ENCODE measurements at places on chromosomes 11 and 22.
A peak's percentile ranks its signal among the peaks of the same experiment; 100 is the strongest.

DNA sequence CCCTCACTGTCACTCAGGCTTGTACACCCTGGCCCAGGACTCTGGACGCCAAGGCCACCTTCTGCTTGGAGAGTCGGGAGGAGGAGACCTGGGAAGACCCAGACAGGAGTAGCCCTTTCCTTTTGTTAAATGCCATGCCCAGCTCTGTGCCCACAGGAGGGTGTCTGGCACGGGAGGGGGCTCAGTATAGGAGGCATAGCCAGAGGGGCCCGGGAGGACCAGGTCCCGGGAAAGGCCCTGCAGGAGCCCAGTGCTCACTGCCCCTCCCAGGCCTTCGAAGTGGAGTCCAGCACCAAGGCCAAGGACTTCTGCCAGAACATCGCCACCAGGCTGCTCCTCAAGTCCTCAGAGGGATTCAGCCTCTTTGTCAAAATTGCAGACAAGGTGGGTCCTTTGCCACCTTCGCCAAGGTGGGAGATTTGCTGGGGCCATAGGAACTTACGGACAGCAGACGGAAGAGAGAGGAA is 79.0 kb downstream of the MYO7A start:
- no peak for DNase-seq

DNA sequence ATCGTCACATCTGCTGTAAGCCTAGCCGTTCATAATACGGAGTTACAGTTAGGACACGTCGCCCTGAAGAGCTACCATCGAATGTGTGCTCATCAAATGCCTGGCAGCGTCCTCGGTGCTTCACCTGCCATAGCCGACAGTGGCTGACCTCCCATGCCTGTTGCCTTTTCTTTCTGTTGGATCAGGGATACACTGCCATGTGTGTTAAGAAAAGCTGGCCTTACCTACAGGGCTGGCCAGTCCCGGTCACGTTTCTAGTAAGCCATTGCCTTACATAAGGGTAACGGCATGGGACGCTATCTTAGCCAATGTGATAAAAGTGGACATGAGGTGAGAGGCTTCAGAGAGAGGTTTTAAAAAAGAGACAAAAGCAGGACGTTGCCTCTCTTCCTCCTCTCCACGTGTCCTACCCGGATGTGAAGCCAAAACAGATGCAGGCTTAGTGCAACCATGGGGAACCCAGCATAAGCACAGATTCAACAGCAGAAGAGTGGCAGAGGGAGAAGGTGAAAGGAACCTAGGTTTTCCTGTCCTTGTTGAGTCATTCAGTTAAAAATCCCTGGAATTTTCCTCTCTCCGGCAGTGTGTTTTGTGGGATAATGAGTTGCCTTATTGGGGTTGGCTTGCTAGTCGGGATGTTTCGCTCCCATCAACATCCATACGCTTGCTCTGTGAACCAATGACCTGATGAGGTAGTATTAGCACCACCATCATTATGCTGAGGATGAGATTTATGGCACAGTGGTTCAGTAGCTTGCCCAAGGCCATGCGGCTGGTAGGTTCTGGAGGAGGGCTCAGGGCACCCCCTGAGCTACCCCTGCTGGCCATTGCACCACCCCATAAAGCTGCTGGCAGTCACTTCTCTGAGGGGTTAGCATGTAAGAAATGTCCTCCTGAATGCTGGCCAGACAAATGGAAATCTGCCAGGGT is 67.4 kb upstream of the B3GAT1 start:
- no peak for DNase-seq

DNA sequence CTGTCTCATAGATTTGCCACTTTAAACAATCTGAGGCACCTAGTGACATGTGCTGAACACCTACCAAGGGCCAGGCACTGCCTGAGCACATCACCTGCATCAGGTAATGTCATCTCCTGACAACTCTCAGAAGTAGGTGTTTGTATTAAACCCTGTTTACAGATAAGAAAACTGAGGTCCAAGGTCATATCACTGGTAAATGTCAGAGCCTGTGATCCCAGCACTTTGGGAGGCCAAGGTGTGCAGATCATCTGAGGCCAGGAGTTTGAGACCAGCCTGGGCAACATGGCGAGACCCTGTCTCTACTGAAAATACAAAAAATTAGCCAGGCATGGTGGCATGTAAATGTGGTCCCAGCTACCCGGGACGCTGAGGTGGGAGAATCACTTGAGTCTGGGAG is 39.1 kb upstream of the ACCSL start:
- no peak for DNase-seq

DNA sequence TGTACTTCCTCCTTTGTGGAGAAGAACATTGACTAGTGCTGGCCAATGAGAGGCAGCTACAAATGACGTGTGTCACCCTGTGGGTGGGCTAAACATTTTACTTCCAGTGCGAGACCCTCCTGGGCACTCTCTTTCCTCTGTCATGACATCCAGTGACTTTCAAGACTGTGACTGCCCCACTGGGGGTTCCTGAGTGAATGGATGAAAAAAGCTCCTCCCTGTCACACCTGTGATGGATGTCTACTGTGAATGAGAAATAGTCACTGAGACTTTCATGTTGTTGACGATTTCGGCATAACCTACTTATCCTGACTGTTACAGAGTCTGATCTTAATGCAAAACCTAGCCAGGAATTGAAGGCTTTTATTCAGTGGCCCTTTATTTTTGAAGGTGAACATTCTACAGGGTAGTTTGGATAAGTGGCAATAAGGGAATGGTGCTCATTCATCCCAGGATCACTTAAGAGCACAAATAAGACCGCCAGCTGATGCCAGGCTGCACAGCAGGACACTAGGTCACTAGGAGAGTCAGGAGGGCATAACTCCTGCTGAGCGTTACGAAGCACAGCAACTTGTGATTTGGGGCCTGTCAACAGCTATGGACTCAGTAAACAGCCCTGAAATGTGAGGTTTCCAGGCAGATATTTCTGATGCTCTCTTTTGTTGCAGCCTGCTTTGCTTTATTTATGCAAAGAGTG is 636.6 kb downstream of the NTM start:
- no peak for DNase-seq

DNA sequence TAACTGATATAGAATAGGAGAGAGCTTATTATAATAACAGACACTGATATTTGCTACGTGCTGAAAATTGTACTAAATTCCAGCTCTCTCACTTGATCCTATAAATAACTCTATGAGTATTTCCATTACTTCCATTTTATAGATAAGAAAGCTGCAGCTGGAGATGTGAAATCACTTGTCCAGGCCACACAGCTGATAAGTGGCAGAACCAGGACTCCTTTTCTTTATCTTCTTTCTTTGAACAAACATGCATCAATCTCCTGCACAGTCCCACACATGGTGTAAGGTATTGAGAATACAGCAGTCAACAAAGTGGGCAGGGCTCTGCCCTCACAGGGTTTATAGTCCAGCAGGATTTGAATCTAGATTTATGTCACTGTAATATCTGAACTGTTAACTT is 652.1 kb downstream of the NELL1 start:
- DNase-seq, result no peak

DNA sequence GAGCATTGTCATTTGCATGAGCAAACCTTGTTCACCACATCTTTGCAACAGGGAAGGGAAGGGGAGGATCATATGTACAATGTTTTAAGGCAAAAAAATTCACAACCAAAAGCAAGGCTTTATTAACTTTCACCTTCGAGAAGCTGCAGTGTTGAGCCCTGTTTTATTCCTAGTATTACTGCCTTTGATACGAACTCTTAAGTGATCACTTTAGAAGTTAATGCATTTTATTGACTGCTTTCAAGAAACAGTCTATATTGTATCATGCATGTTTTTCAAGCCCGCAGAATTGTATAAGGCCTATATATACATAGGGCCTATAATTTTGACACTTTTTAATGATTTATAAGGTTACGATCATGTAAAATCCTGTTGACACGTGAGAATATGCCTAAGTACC is 117.5 kb upstream of the VPREB1 start:
- DNase-seq, result no peak

- DNase-seq, result no peak
These were observed 56.4 kb downstream of the ANO1 start for GRCh38 chr11:70134490-70134889.

DNA sequence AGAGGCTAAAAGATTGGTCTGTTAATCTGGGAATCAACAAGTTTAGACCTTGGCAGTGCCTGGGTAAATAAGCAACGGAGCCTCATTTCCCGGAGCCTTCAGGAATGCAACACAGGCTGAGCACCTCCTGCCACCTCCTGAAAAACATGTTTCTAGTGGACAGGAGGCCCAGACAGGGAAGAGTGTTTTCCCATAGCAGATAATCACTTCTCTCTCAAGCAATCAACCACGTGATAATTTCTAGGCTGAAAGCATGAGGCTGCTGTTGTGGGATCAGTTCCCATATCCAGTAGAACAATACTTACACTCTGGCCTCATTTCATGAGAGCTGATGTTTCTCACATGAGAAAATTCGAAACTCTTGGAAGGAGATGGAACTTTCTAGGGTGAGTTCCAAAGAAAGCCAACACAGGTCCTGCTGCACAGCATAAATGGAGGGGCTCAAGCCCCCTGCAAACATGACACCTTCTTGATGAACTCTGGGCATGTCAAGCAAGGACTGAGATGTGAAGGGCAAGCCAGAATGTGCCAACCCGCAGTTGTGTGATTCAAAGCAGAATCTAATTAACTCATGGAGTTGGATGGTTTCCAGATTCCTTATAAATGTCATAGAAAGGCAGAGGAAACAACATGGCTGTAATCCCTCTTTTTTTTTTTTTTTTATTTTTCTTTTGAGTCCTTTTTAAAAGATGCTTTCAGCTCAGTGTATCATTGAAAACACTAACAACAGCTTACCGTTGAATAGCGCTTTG is 228.5 kb upstream of the SESN3 start:
- DNase-seq, result no peak

- DNase-seq, result peak; percentile 79
These were observed 1.6 kb downstream of the RAC2 start for GRCh38 chr22:37242395-37242918.

DNA sequence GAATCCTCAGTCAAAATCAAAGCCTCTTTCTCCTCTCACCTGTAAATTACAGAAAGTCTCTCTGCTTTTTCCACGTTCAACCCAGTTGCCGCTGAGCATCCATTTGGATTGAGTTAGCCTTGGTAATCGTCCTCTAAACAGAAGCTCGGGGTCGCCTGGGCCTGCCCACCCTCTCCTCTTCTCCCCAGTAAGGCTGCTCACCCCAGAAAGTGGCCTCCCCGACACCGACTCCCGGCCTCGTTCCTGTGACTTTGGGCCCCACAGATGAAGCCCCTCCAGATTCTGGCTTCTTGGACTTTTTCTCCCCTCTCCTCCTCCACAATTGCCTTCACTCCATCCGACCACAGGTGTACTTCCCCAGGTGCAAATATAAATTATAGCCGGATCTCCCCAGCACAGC is 1500.0 kb downstream of the BRD1 start:
- DNase-seq, result no peak

- no peak for DNase-seq
These were observed 57.6 kb downstream of the MTMR3 start for GRCh38 chr22:29940526-29940925.

DNA sequence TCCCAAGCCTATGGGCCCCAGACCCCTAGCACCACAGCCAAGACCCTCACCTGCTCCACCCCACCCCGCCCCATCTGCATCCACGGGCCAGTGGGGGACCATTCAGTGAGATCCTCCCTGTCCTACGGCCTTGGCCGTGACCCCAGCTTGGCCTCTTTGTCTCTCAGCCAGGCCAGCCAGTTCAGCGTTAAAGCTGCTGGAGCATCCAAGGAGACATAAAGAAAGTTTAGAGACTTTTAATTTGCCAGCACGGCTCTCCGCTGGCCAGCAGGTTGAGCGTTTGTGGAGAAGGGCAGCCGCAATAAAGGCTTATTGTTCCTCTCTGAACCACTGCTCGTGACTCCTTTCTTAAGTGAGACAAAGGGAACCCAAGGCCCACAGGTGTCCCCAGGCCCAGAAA is 49.3 kb upstream of the LMO1 start:
- DNase-seq, result no peak

- DNase-seq, result no peak
These were observed 56.1 kb downstream of the PRMT3 start for GRCh38 chr11:20443596-20443995.

- no peak for DNase-seq
These were observed 7.0 kb upstream of the YWHAH start for GRCh38 chr22:31937341-31937740.

DNA sequence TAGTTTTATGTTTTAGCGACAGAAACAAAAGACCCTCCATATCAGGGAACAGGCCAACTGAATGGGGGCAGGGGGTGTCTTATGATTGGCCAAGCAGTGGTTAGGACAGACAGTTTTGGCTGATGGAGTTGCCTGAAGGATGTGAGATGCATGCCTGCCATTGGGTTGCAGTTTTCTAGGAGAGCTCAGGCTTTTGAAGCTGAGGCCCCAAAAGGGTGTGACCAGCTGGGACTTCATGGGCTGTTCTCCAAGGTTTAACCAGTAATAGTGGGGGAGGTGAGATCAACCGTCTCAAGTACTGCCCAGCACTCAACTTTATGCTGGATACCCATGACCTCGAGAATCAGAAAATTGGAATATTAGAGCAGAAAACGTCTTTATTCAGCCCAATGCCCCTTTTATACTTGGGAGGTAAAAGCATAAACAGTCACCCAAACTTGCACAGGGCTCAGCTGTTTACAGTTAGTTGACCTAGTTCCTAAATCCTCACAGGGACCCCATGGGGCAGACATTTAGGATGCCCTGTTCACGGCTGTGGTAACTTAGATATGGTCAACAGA is 13.5 kb downstream of the DTX4 start:
- no peak for DNase-seq

- DNase-seq, result no peak
These were observed 32.1 kb downstream of the A4GALT start for GRCh38 chr22:42688241-42689211.

DNA sequence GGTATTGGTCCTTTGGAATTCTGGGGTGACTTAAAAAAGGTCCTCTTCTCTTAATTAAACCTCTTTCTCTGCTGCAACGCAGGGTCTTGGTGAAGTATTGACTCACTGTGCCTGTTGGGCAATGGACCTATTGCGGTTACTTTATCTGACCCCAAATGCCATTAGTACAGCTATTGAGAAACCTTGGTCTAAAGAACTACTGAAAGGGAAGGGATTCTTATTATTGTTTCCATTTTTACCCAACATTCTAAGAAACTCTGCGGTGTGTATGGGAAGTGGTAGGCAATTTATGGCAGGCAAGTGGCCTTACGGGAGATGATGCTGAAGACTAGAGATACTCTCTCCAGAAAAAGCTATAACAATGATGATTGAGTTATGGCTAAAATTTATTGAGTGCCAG is 12.5 kb downstream of the SLC6A5 start:
- DNase-seq, result no peak

DNA sequence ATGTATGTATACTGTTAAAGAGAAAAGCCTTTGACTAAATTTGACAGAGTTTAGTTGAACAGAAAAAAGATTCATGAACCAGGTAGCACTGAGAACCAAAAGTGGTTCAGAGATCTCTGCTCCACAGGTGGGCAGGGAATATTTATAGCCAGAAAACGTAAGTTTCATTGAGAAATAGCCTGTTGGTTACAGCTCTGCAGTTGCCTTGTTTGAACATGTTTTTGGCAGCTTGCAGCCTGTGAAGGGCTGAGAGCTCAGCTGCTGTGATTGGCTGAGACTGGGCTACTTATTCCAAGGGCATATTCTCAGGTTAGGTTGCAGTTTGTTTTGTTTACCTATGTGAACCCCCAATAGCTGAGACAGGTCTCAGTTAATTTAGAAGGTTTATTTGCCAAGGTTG is 13.5 kb upstream of the ZNF74 start:
- no peak for DNase-seq

All from effector memory CD8-positive, alpha-beta T cell (primary cell).